ENCODE measurements at places on chromosomes 12 and 14.

- DNase-seq, result no peak
These were observed 153.2 kb downstream of the CCER1 start for GRCh38 chr12:90801776-90802175.

- no peak for DNase-seq
These were observed 3.8 kb downstream of the NDRG2 start for GRCh38 chr14:21020977-21021545.

DNA sequence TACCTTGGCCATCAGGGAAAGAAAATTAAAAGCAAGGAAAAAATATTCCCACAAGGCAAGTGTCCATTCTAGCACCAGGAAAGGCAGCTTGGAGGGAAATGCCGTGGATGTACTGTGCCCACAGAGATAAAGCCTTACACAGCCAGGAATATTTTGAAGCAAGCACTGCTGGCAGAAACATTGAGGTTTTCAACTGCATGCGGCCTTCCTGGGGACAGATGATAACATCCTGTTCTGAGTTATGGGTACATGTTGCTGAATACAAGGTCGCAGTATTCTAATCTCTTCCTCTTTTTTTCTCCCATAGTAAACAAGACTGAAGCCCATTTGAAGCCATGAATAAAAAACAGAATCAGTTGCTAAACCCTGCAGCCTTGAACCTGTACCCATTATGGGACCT lies 197.1 kb downstream of the BTG1 start:
- DNase-seq, result no peak

DNA sequence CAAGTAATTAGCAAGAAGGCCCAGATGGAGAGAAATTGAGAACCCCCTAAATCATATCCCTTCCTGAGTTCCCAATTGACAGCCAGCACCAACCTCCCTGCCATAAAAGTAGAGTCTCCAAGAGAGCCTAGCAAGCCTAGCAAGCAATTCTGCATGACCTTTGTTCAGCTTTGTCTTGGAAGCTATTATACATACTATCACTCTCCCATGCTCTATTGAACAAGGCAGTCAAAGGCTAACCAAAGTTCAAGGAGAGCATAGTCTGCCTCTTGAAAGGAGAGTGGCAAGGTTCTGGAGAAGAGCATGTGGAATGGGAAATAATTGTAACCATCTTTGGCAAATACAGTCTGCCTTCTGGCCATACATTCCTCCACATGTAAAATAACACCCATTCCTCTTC lies 7.8 kb downstream of the ACOT4 start:
- DNase-seq, result no peak

- DNase-seq, result no peak
These were observed 1173.0 kb downstream of the VRK1 start for GRCh38 chr14:97970222-97970621.

DNA sequence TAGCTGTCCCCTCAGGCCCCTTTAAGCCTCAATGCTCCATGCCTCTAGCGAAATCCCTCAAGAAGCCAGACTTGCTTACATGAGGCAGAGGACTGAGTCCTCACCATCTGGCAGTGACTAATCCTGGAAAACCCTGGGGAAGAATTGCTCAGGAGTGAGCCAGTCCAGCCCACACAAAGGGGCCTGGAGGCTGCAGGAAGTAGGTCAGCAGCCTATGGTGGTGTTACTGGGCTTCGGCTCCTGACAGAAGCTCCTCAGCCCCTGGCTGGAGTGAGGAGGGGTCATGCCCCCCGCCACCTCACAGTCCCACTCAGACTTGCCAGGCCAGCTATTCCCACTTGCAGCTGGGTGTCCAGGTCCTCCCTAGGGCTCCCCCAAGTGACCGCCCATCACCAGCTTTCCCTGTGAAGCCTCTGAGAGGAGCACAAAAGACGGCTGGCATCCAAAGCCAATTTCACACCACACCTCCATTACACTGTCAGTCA lies 250.5 kb downstream of the DPF3 start:
- DNase-seq, result no peak

DNA sequence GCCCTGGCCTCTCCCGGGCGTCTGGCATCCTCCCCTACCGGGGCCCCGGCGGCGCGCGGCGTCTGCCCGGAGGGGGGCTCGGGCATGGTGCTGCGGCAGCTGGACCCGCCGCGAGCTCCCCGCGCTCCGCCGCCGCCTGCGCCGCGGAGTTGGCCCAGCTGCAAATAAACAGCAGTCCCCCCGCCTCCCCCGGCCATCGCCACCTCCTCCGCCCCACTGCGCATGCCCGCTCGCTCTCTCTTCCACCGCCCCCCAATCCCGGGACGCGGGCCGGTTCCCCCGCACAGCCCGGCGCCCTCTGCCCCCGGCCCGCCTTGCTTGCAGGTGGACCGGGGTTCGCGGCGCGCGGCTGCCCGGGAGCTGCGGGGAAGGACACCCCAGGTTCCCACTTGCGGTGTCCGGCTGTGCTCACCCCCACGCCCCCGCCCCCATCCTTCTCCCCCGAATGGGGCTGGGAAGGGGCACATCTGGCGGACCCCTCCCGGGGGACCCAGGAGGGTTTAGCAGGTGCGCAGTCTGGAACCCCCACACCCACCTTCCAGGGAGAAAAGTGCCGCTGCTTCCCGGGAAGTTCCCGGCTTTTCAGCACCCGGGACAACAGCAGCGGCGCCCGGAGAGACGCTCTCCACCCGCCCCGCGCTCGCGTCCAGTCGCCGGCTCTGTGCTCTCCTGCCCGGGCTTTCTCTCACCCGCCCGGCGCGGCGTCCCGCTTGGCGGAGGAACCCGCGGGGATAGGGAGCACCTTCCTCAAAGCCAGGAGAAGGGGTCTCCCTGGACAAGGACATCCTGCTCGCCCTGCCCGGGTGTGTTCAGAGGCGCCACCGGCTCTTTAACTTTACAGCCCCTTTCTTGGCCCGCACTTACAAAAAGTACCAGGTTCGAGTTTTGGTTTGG lies at the start of gene TMTC1:
TMTC1 (minus strand) TSS at position 170 of the 894 bp plus-strand sequence. CDS start 191 bp downstream, outside the sequence.
- DNase-seq, result no peak

DNA sequence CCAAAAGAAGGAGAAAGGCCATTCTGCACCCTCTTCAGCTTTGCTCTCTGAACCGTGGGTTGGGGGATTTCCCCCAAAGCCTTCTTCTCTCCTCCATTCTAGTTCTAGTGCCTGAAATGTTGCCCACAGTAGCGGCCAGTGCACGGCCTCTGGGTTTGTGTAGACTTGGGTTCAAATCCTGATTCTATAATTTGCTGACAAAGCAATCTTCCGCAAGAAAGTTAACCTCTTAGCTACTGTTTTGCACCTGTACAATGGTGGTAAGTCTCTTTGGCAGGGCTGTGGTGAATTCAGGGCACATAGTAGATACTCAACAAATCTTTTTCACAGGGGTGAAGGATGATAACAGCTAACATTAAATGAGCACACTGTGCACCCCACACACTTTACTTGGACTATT lies 5.8 kb upstream of the CACNA1C start:
- no peak for DNase-seq

DNA sequence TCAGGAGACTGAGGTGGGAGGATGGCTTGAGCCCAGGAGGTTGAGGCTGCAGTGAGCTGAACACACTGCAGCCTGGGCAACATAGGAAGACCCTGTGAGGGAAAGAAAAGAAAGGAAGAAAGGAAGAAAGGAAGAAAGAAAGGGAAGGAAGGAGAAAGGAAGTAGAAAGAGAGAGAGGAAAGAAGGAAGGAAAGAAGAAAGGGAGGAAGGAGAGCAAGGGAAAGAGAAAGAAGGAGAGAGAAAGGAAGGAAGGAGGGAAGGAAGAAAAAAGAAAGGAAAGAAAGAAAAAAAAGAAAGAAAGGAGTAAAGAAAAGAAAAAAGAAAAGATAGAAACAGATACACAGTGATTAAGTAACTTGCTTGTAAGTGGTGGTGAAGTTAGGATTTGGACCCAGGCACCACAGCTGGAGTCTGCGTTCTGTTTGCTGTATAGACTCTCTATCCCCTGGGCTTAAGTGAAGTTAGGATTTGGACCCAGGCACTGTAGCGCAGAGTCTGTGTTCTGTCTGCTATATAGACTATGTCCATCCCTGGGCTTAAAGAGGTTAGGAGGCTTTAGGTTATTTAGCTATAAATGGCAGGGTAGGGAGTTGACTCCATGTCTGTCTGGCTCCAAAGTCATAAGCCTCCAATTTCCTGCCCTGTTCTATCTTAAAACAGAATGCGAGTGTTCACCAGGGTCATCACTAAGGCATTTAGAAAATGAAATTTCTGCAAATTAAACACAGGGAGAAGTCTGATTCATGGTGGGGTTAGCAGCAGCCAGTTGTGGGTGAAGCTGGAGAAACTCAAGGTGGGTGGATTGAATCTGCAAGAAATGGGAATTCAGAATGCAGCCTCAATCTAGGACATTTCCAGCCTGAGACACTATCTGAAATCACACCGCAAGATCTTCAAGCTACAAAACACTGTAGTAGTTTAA lies 13.3 kb upstream of the C12orf75 start:
- no peak for DNase-seq
